Stimulated activated naive CD8-positive, alpha-beta T cell treated with anti-CD3 and anti-CD28 coated beads, Interleukin-15, Interleukin-2, amounts not matched to agents 100 U/mL and 50 U/mL, for 24 hours (primary cell): ENCODE measurements at places on chromosomes 2 and 18.
A peak's percentile ranks its signal among the peaks of the same experiment; 100 is the strongest.

GRCh38 chr2:198928026-198928425 lies 529.7 kb downstream of the SATB2 start:
- DNase-seq, result no peak

DNA sequence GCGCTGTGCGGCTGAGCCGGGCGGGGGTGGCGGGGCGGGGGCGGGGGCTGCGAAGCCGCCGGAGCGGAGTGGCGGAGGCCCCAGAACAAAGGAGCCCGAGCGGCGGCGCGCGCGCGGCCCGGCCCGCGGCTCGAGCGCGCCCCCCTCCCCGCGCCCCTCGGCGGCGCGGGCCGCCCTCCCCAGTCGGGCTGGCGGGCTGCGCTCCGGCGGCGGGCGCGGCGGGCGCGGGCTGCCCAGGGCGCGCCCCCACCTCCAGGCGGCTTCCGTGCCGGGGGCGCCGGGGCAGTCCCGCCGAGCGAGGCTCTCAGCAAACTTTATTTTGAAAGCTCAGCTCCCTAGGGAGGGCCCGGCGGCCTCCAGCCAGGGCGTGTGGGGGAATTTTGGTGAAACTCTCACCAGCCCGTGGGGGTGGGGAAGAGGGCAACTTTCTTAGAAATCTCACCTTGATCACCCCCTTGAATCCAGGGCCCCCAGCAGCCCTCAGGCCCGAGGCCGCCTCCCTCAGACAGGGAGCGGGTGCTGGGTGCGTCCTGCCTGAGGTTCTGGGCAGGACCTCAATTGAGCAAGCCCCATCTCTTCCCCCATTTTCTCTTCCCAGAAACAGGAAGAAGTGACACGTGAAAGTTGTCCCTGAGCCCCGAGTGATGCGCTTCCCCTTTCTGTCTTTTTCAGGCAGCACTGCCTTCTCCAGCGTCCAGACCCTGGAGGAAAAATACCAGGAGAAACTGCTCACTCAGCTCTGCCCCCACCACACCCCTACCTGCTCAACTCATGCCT lies 786 bp downstream of the TET3 start:
- DNase-seq, result peak; percentile 83

DNA sequence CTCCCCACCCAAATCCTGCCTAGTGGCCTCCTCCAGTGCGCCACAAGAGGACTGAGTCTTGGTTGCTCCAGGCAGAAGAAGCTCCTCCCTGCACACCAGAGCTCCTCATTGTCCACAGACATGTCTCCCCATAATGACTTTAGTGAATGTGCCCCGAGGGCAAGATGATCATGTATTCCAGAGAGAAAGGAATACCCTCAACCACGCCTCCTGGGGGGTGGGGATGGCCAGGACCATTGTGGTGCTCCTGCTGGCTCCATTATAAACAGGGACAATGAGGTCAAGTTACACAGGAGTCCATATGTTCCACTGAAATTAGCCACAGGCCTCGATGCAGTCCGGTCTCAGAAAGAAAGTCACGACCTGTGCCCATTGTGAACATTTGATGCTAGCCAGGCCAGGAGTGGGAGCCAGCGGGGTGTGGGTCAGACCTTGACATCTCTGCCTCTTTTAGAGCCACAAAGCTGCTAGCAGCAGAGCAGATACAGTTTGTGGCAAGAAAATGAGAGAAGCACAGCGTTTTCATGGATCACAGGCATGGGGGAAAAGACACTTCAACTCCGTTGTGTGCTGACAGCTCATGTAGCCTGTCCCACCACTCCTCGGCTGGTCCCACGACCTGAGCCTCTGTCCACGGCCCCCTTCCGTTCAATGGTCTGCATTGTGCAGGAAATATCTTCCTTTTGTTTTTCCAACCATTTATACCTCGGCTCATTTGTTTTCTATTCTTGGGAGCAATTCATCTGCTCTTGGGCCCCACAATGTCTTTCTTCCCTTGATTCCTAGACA lies 70.7 kb upstream of the FZD7 start:
- DNase-seq, result no peak

GRCh38 chr2:238320246-238320647 lies at the start of gene TRAF3IP1:
Gene TRAF3IP1 (plus strand): TSS chr2:238320518. CDS start chr2:238320663, 145 bp downstream.
- DNase-seq, result peak; percentile 89

DNA sequence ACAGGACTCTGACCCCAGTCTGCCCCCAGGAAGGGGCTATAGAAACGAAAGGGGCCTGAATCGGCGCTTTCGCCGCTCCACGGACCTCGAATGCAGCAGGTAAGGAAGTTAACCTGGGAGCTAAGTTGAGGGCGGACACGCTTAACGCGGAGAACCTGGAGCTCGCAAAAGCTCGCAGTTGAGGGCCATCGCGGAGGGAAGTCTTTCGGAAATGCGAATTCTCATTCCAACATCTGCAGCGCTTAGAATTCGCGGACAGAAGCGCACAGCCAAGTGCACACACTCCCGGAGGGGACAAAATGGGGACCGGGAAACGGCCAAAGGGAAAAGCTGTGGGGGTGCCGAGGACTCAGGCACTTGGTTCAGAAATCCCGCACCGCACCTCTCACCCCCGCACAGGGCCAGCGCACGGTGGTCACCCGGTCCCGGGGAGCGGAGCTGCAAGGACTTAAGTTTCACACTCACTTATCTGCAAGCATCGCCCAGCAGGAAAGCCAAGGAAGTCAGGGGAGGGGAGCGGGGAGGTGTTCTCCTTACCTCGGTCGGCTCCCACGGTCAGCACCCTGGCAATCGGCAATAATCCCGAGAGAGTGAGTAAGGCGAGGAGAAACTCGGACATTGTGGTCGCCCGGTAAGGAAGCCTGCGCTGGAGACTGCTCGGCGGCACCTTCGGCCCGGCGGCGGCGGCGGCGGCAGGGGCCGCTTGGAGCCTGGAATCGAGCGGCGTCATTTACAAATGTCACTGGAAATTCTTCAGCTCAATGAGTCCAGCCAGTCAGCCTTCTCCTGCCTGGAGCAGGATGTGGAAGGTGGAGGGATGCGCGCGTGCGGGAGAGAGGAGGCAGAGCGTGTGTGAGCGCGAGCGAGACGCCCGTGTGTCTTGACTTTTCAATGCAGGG lies 456 bp downstream of the LRP1B start:
- DNase-seq, result no peak

DNA sequence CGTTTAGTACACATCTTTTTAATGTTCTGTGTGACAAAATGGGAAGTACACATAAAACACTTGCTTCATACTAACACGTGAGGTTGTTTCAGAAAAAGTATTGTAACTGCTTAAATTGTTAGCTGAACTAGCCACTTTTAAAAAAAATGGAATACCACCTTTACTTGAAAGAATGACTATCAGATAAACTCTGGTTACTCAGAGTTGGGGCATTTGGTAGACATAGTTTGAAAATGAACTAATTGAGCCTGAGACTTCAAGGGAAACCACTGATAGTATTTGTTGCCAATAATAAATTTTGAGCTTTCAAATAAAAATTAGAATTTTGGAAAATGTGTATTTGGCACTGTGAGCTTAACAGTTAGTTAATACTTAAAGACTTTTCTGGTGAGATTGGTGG lies 103.0 kb upstream of the FBXO11 start:
- DNase-seq, result no peak

- no peak for DNase-seq
Measured at GRCh38 chr2:45748239-45748638, 96.8 kb downstream of the PRKCE start.

DNA sequence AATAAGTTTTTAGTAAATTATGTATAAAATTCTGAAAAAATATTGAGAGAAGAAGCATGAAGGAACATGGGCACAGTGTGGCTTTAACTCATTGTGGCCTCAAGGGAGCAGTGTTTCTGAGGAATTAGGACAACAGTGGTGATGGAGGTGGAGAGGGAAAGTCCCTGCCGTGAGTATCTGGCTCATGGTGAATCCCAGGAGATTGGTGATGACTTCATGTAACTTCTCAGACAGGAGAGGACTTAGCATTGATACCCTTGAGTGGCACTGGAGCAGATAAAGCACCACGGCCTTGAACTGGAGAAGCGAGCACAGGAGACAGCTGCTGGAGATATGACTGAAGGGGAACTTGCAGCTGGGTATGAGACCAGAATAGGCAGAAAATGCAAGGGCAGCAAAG lies 35.0 kb upstream of the LRP1B start:
- no peak for DNase-seq
